T-cell (primary cell): ENCODE measurements at places on chromosomes 5 and 9.

DNA sequence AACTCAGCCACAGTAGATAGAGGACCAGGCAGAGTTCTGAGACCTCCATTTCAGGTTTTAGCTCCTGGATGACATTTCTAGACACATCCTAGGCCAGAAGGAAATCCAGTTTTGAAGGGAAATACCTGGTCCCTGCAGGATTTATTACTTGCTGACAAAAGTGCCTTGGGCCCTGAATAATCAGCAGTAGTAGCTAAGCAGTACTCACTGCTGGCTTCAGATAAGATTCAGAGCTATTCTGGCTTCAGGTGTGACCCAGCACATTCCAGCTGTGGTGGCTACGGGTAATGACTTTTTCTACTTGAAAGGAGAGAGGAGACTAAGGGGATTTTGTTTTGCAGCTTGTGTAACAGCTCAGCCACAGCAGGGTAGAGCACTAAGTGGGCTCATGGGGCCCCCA lies 34.0 kb downstream of the NDUFAF2 start:
- no peak overlapping the region for H3K4me3 ChIP-seq
- no peak for DNase-seq
- no peaks in the 10 kb centered on the region for H3K27me3 ChIP-seq
- H3K27ac ChIP-seq, result no peak overlapping the region
- no peaks in the 10 kb centered on the region for H3K36me3 ChIP-seq
- no peaks in the 10 kb centered on the region for H3K4me1 ChIP-seq

DNA sequence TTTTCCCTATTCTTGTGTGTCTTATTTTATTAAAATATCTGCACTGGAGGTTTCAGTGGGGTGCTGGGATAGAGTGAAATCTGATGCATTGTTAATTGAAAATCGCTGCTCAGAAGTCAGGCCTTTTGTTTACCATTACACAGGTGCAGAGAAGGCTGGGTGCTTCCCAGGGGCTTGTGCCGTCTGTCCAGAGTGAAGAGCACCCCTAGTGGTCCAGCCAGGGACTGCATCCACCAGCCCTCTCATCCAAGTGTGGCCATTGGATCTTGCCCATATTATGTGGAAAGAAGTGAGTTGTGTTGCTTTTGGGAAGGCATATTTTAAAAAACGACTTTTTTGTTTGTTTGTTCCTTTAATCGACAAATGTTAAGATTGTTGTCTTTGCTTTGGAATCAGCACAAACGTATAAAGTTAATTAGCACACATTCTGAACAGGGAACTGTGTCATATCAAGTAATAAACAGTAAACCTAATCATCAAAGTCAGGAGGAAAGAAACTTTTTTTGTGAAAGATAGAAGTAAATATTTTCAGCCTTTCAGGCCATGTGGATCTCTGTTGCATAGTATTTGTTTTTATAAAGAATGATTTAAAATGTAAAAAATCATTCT lies 315.6 kb downstream of the MTRR start:
- DNase-seq, result no peak
- no peaks in the 10 kb centered on the region for H3K4me1 ChIP-seq
- H3K27me3 ChIP-seq, result no peaks in the 10 kb centered on the region
- no peaks in the 10 kb centered on the region for H3K36me3 ChIP-seq
- no peak overlapping the region for H3K27ac ChIP-seq
- no peak overlapping the region for H3K4me3 ChIP-seq

GRCh38 chr5:134877159-134877558 lies 3.0 kb downstream of the TXNDC15 start:
- no peak overlapping the region for H3K27ac ChIP-seq
- no peak for DNase-seq
- peaks cover 9% of the 10 kb centered on the region for H3K36me3 ChIP-seq
- H3K4me1 ChIP-seq, result no peaks in the 10 kb centered on the region
- no peak overlapping the region for H3K4me3 ChIP-seq
- no peaks in the 10 kb centered on the region for H3K27me3 ChIP-seq

DNA sequence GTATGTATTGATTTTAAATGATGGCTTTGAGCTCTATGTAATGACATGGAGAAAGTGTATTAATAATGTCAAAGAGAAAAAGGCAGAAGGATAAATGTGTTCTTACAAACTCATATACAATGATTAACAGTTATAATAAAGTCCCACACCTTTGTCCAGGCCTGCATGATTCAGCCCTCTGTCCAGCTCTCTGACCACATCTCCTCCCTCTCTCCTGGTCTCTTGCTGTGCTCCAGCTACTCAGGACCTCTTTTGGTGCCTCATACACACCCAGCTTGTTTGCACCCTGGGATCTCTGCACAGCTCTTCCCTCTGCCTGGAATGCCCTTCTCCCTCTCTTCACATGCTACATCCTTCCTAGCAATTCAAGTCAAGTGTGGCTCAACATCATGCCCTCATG lies 37.5 kb upstream of the DMRT1 start:
- no peaks in the 10 kb centered on the region for H3K27me3 ChIP-seq
- no peak overlapping the region for H3K27ac ChIP-seq
- DNase-seq, result no peak
